ENCODE measurements at places on chromosomes 7 and 10.

- no peak for DNase-seq
These were observed 57.7 kb downstream of the ASB13 start for GRCh38 chr10:5608608-5609220.

GRCh38 chr10:21732067-21732772 lies 198.2 kb downstream of the MLLT10 start:
- no peak for DNase-seq

GRCh38 chr10:36943544-36943943 lies 181.9 kb upstream of the ANKRD30A start:
- no peak for DNase-seq

GRCh38 chr7:154914996-154915380 lies 87.9 kb downstream of the PAXIP1 start:
- no peak for DNase-seq

GRCh38 chr7:37604078-37604477 lies 79.5 kb upstream of the GPR141 start:
- no peak for DNase-seq

Measured in stimulated activated CD4-positive, alpha-beta T cell treated with anti-CD3 and anti-CD28 coated beads, Interleukin-2, amount 100 ng/mL, for 48 hours (primary cell).